ENCODE measurements at places on chromosomes 4 and X.
A peak's percentile ranks its signal among the peaks of the same experiment; 100 is the strongest.

DNA sequence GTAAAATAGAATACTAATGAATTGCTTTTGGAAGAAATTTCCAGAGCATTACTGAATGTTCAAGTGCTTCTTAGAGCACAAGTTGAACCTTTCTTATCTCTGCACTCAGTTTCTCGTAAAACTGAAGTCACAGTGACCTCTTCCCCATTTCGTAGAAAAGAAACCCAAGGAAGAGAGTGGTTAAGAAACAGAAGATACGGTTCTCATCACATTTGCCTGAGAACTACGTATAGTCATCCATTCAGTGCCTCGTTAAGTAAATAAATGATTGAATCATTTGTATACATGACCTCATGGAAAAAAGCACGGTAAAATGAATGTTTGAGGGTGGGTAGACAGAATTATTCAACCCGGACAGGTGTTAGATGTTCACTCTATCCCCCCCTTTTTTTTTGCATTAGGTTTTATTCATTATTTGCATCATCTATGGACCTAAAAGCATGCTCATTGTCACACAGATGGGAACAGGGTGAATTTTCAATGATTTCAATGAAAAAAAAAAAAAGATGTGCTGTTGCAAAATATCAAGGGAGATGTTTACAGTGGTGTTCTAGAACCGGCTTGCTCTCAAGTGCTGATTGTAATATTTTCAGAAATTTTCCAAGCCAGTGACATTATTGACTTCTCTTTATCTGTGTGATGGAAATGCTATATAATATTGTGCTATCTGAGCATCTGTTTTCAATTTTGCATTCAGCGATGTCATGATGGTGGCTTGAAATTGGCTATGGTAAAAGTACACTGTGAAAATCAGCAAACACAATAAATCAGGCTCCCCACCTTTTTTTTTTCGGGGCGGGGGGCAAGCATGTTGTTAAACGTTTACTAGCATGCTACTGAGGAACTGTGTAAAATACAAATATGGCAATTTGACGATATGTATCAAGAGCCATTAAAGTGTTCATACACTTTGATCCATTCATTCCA lies 4.3 kb downstream of the RHOH start:
- no peak for DNase-seq

DNA sequence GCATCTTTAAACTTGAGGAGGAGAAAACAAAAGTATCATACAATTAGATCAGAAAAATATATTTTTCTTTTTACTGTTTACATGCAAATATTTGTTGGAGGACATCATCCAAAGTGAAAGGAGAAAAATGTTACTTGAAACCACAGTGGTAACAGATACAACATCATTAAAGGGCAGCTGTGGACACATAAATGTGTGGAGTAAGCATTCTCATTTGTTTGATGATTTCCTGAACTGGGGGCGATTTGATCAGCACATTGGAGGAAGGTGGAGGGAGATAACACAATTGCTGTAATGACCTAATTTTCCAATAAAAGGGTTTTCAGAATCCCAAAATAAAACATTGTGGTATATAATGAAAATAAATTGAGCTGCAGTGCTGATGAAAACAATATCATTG lies 314.5 kb upstream of the HS3ST1 start:
- DNase-seq, result no peak

DNA sequence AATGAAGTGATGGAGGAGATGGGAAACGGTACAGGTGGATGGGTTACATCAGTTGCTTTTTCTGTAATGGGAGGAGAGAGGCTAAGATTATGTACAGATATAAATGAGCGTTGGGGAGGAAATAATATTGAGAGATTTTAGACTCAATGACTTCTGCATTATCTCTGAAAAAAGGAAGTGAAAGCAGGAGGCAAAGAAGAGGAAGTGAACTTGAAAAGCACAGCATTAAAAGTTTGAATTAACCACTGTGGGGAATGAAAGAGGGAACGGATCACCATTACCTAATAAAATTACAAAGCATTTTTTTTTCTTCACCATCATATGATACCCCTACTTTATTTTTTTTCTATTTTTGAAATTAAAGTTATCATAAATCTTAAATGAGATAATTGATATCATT lies 1025.5 kb downstream of the RPA4 start:
- DNase-seq, result no peak

DNA sequence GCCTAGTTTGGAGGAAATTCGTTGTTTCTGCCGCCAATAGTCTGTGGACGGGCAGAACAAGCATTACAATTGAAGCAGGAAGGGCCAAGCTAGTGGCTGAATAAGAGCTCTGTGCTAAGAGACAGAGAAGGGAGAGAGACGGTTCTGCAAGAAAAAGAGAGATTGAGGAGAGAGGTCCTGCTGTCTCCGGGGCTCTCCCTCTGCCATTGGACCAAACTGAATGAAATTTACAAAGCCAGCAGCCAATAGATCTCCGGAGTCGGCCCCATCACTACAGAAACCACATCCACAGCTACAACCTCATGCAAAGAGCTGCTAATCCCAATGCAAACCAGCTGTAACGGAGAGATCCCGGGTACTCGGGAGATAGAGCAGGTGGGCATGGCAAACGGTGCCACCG lies at the start of gene NLGN4X:
NLGN4X (minus strand) TSS at position 148 of the 400 bp plus-strand sequence. CDS start 77,401 bp downstream, outside the sequence.
- DNase-seq, result no peak

DNA sequence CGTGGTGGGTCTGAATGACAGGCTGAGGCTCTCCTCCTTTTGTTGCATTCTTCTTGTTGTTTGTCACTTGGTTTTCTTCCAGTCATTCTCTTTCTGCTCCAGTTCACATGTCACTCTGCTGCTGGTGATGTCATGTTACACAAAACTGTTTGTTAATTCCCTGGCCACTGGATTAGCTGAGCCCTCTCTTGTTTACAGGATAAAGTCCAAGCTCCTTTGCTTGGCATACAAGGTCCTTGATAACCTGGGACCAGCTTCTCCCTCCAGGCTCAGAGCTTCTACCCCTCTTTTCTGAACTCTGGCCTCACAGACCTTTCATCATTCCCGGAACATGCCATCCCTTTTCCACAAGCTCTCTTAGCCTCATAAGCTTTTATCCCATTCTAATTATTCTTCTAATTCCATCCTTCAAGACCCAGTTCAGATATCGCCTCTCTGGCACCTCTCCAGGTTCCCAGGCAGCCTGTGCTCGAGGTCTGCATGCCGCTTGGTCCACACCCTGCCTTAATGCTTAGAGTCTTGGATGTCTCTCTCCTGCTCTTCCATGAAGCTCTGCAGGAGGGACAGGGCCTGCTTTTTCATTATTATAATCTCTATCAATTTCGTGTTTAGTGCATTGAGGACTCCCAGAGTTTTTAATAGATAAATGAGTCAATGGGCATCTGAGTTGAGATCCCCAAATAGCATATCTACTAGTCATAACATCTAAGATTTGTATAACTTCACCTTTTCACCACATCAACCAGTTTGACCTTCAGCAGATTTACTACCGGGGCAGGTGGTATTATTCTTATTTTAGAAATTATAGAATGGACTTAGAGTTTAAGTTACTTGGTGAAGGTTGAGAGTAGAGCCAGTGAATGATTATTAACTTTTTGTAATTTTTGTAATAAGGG lies 98.7 kb downstream of the TMEM131L start:
- DNase-seq, result no peak

DNA sequence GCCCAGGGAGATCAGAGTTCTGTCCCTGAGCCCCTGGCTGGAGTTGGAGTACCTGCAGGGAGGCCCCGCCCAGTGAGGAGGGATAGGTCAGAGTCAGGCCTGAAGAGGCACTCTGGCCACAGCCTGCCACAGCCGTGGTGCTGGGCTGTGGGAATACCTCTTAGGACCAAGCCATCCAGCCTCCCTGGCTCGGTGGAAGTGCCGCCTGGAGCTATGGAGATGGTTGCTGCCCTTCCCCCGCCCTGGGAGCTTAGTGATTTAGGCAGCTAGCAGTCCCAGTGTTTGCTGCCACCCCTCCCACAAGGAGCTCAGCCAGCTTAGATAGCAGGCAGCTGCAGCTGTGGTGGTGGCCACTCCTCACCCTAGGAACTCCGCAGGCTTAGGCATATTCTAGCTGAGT lies 446.3 kb upstream of the GNPDA2 start:
- DNase-seq, result no peak

GRCh38 chrX:47562615-47563243 lies 1.7 kb downstream of the ARAF start:
- no peak for DNase-seq

DNA sequence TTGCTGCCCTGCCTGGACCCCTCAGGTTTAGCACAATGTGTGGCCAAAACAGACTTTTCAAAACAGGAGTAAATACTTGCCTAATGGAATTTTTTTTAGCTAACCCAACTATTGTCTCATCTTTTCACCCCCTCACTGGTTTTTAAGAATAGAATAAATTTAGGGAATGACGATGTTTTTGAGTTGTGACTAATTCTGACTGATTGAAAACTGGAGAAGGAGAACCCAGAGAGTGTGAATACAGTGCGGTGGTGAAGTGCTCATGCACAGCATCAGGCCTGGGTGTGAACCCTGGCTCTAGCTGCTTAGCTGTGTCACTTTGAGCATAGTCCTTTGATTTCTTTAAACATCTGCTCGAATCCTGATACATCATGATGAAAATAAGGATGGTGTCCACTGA lies 10.5 kb downstream of the ANTXR2 start:
- no peak for DNase-seq

DNA sequence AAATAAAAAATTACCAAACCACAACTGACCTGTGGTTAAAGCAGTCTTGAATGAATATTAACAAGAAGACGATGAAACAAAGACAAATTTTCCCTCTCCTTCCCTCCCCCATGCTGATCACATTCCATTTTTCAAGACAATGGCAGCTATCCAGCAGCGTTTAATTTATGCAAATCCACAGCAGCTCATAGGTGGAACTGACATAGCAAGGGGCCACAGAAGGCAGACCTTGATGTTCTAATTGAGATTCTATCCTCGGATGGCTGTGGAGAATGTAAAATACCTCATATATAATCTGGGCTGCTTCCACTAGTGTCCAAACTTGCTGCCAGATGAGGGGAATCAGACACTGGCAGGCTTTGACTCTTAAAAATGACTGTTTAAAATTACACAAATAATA lies 211.5 kb downstream of the CHRDL1 start:
- DNase-seq, result no peak

- no peak for DNase-seq
These were observed 10.9 kb upstream of the RNF150 start for GRCh38 chr4:141144207-141144606.

DNA sequence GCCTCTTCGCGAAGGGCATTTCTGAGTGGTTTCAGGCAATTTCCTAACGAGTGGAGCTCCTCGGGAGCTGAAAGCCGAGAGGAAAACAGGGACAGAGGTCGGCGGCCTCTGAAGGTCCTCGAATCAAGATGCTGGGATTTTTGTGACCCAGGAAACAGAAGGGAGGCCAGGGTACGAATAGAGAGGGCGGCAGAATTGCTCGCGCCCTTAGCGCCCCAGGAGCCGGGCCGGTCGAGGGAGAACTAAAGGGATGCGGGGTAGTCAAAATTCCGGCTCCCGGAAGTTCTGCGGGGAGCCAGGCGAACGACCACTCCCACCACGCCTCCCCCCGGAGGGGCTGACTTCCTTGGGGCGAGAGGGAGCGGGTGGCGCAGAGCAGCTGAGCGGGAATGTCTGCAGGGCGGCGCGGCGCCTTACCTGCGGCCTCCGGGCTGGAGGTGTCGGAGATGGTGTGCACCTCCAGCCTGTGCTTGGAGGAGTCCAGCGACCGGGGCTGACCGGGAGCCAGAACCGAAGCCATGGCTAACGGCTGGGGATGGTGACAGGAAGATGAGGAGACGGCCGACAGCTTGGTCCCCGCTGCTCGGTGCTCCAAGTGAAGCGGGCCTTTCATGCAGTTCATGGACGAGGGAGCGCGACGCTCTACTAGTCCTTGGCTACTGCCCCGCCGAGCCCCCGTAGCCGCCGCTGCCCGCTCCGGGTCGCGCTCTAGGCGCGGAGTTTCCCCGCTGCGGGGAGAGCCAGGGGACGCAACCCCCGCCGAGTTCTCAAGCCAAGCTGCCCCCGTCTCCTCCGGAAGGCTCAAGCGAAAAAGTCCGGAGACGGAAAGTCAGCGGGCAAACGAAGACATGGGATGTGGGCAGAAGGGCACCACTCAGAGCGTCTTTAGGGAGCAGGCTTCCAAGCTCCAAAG lies 782 bp downstream of the PITX2 start:
- DNase-seq, result no peak

DNA sequence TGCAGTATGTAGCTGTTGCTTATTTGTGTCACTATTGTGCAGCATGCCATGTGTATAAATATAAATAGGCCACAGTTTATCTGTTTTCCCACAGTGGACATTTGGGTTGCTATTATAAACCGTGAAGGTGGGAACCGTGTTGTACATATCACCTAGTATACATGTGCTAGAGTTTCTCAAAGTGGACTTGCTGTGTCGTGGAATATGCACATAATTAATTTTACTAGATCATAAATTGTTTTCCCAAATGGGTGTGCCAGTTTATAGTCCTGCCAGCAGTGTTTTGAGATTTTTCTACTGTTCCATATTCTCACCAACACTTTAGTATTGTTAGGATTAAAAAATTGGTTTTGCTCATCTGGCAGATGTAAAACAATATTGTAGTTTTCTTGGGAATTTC lies 38.5 kb downstream of the PRIMPOL start:
- DNase-seq, result no peak

- peak; percentile 86 for DNase-seq
These were observed 200.4 kb downstream of the ADGRL3 start for GRCh38 chr4:61400439-61401038.

- no peak for DNase-seq
These were observed 194.1 kb downstream of the SH2D1A start for GRCh38 chrX:124540474-124540873.

DNA sequence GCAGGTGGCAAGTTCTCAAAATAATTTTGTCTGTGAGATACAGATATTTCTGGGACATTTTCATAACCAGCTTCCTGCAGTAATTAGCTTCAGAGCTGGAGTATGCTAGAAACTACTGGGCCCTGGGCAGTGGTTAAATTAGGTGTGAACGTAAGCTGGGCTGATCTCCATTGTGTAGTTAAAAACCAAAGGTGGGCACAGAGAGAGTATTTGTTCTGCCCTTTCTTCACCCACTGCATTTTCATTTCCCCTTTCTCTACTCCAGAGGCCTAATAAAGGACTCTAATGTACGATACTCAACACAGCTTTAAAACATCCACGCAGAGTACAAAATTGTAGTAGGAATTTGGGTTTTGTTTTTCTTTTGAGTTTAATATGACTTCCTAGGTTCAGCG lies 252.7 kb downstream of the SPRY1 start:
- DNase-seq, result no peak

- DNase-seq, result no peak
These were observed 19.2 kb downstream of the YY2 start for GRCh38 chrX:21875013-21875412.

Data from foreskin melanocyte (primary cell).